ENCODE measurements at places on chromosomes 7 and 10. TPM values are rescaled to one million over a fixed set of nuclear protein-coding genes. Genes with fewer than 3 reads are reported as not detected.

GRCh38 chr7:110827936-110828335 lies 263.0 kb upstream of the LRRN3 start:
- DNase-seq: no peak

DNA sequence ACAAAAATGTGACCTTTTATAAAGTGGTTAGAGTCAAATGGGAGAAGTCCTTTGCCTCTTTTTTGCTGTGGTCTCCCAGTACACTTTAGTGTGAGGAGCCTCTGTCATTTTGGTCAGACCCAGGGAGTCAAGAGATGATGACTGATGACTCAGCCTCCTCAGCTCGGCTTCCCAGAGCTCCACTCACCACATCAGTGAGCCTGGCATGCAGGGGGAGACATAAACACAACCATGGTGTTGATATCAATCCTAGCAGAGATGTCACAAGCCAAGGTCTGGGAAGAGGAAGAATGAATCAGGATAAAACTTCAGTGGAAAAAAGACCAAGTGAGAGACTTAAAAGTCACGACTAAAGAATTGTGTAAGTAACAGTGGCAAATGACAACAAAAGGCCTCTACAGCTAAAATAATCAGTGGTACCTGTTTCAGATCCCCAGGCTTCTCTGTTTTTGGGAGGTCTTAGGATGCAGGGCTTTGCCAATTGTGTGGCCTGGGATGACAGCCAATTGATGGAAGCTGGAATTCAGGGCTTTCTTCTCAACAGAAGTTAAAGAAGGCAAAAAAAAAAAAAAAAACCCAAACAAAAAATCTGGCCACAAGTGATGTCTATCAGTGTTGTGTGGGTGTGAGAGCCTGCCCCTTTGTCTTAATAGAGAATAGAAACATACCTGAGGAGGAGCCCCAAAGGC lies 50.2 kb downstream of the TFAM start:
- no peak for DNase-seq

GRCh38 chr10:125148528-125148927 lies 11.8 kb downstream of the CTBP2 start:
- no peak for DNase-seq

The NKX1-2 gene
- total RNA-seq: not detected

DNA sequence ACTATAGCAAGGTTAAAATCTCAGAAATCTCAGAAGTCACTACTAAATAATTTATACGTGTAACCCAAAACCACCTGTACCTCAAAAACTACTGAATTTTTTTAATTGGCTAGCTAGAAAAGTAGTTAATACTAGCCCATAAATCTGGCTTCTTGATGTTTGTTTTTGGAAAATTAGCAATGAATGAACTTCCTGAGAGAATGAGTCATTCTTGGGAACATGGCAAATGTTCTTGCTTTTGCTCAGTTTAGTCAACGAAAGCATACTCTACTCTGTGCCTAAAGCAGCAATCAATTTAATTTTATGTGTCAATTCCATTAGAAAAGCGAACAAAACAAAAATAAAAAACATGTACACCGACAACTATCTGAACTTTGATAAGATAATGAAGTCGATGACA lies 69.2 kb downstream of the SEMA3E start:
- DNase-seq: no peak

GRCh38 chr10:84114088-84114667 lies 25.1 kb upstream of the GHITM start:
- no peak for DNase-seq

The STEAP1 gene
- total RNA-seq: 8.6 TPM

DNA sequence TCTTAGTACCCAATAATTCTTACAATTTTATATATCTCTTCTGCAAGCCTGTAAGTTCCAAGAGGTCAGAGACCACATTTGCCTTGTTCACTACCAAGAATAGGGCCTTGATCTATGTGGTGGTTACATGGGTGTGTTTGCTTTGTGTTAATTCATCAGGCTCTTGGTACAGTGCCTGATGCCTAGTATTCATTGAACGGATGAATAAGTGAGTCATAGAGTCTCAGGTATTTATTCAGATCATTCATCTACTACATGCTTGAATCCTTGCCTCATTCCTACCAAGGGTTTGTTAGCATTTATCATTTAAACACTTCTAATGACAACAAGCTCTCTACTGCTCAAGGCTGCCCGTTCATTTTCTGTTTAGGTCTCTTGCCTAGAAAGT lies 11.3 kb upstream of the SGPL1 start:
- no peak for DNase-seq

DNA sequence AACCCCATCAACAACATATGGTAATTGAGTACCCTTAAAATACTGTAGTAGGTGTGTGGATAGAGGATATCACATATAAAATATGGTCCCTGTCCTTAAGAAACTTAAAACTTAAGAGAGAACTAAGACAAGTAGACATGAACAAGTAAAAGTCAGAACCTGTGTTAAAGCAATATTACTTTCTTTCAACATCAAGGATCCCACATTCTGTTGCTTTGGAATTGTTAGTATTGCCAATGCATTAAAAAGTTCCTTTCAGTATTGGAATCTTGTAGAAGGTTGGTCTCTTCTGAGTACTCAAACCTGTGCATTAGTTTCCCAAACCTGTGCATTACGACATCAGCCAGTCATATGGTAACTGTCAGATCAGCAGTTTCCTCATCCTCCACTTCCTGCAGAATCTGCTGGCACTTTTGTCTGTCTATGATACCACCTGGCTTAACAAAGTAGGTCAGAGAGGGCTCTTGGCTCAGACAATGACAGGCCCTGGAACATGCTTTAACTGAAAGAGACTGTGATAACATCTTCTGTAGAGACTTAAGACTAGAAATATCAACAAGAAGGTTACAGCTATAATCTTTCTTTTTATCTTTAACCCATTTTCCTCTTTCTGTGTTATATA lies 56.5 kb downstream of the CCDC71L start:
- no peak for DNase-seq

- no peak for DNase-seq
These were observed 539 bp upstream of the MKLN1 start for GRCh38 chr7:131327049-131327625.

The TTYH3 gene
- total RNA-seq: 17.4 TPM

DNA sequence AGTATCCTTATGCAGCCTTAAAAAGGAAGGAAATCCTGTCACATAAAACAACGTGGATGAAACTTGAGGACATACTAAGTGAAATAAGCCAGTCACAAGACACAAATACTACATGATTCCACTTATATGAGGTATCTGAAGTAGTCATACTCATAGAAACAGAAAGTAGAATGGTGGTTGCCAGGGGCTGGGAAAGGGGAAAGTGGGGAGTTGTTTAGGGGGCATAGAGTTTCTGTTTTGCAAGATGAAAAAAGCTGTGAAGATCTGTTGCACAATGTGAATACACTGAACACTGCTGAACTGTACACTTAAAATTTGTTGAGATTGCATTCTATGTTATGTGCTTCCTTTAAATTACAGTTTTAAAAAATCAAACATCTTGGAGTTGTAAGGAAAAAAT lies 2.9 kb downstream of the NUP205 start:
- DNase-seq: no peak

DNA sequence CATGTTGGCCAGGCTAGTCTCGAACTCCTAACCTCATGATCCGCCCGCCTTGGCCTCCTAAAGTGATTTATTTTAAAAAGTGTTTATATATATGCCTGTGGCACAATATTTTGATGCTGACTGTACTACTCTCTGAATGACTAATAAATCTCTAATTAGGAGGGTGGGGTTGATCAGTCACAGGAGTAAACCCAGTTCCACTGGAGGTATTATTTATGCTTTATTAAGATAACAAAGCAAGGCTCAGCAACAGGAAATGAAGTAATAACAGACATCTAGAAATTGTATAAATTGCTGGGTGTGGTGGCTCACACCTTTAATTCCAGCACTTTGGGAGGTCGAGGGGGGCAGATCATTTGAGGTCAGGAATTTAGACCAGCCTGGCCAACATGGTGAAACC lies 26.0 kb upstream of the MCU start:
- DNase-seq: no peak

The PDZD7 gene
- 0.45 TPM for total RNA-seq

DNA sequence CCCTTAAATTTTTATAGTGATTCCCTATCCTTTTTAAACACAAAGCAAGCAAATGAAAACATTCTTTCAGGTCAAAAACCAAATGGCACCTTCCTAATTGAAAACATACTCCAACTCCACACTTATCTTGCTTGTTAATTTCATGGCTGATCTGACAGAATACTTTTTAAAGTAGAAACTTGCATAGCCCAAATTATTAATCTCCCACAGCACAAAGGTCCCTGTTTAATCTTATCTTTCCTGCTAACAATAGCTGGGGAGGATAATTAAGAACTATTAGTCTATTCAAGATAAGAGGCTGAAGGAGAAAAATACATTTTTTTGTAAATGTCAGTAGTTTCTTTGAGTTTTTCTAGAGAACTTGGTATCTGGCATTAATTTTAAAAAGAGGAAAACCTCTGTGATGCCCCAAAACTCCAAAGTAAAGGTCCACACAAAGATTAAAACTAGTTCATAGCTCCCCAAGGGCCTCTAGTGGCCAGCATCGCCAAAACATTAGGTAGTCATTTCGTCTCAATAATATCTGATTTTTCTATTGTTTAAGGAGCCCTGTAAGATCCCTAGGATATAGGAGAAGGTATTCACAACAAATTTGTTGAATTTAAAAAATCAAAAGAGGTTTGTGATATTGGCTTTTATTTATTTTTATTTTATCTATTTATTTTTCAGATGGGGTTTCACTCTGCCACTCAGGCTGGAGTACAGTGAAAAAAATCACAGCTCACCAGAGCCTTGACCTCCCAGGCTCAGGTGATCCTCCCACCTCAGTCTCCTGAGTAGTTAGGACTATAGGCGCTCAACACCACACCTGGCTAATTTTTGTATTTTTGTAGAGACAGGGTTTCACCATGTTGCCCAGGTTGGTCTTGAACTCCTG lies 14.7 kb downstream of the CDNF start:
- no peak for DNase-seq

The CLRN3 gene
- total RNA-seq: not detected

GRCh38 chr7:37923996-37924395 lies 3.6 kb downstream of the EPDR1 start:
- no peak for DNase-seq

DNA sequence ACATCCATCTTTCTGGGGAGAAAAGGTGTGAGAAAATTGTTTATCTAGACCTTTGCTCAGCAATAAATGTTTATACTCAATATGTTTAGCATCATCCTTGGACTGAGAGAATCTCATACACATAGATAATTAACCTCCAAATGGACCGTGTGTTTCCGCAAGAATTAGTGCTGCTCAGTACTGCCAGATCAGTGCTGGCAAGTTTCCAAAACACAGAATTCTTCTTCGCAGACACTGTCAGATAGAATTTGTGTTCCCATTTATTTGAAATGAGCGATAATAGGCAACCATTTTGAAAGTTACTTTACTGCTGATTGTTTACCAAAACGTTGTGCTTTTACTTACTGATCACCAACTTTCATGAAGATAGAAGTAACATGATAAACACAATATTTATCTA lies 33.7 kb downstream of the STAMBPL1 start:
- no peak for DNase-seq

DNA sequence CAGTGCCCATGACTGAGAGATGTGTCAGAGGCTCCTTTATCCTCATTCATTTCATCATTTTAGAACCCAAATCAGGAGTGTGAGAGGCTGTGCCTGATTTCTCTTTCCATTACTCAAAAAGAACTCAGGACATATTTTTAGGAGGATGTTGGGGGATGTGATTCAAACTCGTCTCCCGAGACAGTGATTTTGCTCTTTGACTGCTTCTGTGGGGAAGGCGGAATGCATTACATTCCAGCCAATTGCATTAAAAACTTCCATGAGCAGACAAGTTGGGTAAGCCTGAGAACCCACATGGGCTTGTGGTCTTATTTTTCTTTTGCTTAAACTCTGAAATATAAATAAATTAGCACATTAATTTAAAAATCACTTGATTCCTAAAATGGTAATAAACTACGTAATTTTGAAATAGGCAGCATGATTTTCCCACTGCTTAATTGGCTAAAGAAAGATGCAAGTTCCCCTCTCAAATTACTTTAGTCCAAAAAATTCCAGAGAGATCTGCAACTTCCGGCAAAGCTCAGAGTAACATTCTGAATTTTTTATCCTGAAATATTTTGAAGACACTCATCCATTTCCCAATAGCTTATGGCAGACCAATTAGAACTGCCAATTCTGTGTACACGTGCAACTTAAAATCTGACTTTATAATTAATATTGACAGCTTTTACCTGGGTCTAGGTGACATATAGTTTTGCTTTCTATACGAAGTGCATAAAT lies 185.6 kb downstream of the C7orf25 start:
- no peak for DNase-seq

GRCh38 chr7:143406002-143406357 lies 2.7 kb downstream of the EPHA1 start:
- DNase-seq: no peak

- DNase-seq: no peak
These were observed 163.7 kb upstream of the AHR start for GRCh38 chr7:17134786-17135185.

The DGKI gene
- total RNA-seq: 2.0 TPM

GRCh38 chr10:89414879-89415821 lies 782 bp downstream of the IFIT5 start:
- no peak for DNase-seq

The ICA1 gene
- total RNA-seq: 6.2 TPM

GRCh38 chr7:30761214-30762156 lies 9.6 kb downstream of the INMT start:
- DNase-seq: no peak

The SLC26A4 gene
- 1.2 TPM for total RNA-seq

The OR6B1 gene
- total RNA-seq: not detected

The ENKUR gene
- not detected for total RNA-seq

DNA sequence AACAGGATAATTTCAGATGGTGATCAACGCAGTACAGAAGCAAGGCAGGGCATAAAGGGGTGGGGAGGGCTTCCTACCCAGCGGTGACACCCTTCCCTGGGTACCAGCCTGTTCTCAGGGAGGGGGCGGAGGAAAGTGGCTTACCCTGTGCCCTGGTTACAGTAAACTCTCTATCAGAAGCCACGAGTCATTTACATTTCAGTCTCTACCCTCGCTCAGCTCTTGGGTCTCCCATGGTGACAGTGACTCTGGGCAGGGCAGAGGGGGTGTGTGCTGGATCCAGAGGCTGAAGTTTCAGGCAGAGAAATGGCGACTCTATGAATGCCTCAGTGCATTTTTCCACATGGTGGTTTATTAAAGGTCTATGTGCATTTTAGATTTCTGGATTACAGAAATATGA lies 107.0 kb downstream of the ADARB2 start:
- no peak for DNase-seq

DNA sequence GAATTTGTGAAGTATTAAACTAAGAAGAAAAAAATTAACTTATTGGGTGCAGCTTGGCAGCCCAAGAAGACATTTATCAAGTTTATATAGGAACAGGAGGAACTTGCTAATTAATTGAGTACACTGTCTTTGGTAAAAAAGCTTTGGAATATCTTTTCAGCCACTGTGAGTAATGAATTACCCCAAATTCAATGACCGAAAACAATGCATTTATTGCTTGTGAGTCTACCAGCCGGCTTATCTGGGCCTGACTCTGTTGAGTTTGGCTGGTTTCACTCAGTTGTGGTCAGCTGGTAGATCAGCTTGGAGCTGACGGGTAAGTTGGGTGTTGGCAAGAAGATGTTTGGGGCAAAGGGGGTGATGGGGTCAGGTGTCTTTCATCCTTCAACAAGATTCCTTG lies 11.6 kb downstream of the GNG11 start:
- DNase-seq: no peak

The CFAP69 gene
- total RNA-seq: 7.1 TPM

The HMX2 gene
- total RNA-seq: not detected

- no peak for DNase-seq
These were observed 112.8 kb downstream of the PRLHR start for GRCh38 chr10:118482393-118483331.

- peak; percentile 81 for DNase-seq
These were observed 128.7 kb upstream of the CXCL12 start for GRCh38 chr10:44513591-44513990.

The SLC18A3 gene
- 1.0 TPM for total RNA-seq
